Neural crest cell (in vitro differentiated cells): ENCODE measurements at places on chromosomes 16 and 17. TPM values are rescaled to one million over a fixed set of nuclear protein-coding genes. Genes with fewer than 3 reads are reported as not detected.

ZNF500 gene
- 17.6 and 21.1 TPM in 2 replicates for total RNA-seq

DNA sequence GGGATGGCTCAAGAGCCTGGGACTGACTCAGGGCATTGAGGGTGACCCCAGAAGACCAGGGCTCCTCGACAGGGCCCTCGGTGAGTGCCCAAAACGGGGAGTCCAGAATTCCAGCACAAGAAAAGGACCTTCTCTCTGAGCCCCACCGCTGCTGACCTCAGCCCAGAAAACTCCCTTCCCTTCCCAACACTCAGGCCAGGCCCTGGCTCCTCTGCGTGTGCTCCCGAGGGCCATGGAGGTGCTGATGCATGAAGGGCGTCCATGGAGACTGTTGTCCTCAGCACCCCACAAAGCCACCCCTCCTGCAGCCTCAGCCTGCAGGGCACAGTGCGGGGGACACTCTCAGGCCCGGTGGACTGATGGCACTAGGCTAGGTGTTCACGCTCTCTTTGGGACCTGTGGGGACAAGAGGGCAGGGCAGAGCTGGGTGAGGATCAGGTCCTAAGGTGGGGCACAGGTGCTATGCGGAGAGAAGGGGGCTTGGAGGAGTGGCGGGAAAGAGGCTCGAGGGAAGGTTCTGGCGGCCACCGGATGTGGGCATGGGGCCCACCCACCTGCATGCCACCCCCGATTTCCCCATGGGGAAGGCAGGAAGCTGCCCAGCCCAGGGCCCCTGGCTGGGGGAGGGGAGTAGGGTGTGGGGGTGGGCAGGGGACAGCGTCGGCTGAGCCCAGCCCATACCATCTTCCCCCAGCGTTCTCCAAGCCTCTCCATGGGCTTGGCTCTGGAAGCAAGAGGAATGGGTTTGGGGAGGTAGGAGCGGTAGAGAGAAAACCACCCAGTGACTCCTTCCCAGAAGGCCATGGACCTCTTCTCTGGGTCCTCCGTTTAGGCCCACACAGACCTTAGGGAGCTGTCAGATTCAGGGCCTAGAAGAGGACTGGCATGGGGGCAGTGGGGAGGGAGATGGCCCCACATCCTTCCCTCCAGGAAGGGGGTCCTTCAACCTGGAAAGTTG, 4.5 kb upstream of the TSPOAP1 start:
- no peaks in the 10 kb centered on the region for H3K36me3 ChIP-seq
- no peak for DNase-seq
- peaks cover 29% of the 10 kb centered on the region for H3K4me1 ChIP-seq
- H3K27me3 ChIP-seq = no peaks in the 10 kb centered on the region
- H3K4me3 ChIP-seq = no peak overlapping the region
- peak overlapping the region; percentile 19 for H3K27ac ChIP-seq

ODAD4 gene
- total RNA-seq = 4.2 and 4.8 TPM in 2 replicates

C16orf54 gene
- not detected in 2 replicates for total RNA-seq

CCDC154 gene
- total RNA-seq = 1.2 and 1.9 TPM in 2 replicates

GRCh38 chr17:19579867-19580565, 46.4 kb downstream of the SLC47A1 start:
- peak overlapping the region; percentile 77 for H3K4me3 ChIP-seq
- DNase-seq = peak; percentile 4
- H3K4me1 ChIP-seq = no peaks in the 10 kb centered on the region
- no peaks in the 10 kb centered on the region for H3K36me3 ChIP-seq
- H3K27ac ChIP-seq = no peak overlapping the region

EME1 gene
- total RNA-seq = 25.5 and 31.4 TPM in 2 replicates
